Hepatocyte (in vitro differentiated cells): ENCODE measurements at places on chromosomes 12 and 14. TPM values are rescaled to one million over a fixed set of nuclear protein-coding genes. Genes with fewer than 3 reads are reported as not detected.
A peak's percentile ranks its signal among the peaks of the same experiment; 100 is the strongest.

DNA sequence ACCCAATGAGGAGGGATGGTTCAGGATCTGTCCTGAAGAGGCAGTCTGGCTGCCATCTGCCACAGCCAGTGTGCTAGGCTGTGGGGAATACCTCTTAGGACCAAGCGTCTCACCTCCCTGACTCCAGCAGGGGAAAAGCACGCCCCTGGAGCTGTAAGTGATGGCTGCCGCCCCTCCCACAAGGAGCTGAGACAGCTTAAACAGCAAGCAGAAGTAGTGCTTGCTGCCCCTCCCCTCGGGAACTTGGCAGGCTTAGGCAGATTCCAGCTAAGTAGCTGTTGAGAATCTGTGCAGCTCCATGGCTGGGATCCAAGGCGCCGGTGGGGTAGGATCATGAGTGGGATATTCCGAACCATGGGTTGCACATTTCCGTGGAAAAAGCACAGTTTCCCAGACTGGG lies 360.4 kb upstream of the MDGA2 start:
- no peak overlapping the region for H3K4me3 ChIP-seq
- H3K27me3 ChIP-seq, result no peaks in the 10 kb centered on the region
- no peaks in the 10 kb centered on the region for H3K36me3 ChIP-seq
- no peak for DNase-seq
- no peak overlapping the region for H3K27ac ChIP-seq
- H3K4me1 ChIP-seq, result no peaks in the 10 kb centered on the region

DNA sequence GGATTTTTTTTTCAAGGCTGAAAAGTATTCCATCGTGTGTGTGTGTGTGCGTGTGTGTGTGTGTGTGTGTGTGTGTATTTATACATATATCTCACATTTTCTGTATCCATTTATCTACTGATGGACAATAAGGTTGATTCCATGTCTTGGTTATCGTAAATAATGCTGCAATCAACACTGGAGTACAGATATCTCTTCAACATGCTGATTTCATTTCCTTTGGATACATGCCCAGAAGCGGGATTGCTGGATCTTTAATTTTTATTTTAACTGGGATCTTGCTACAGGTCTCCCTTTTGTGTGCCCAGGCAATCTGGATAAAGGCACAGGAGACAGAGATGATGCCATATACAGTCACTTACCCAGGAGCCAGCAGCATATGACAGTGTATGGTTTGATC lies 338.1 kb downstream of the SOX5 start:
- no peaks in the 10 kb centered on the region for H3K4me1 ChIP-seq
- no peak overlapping the region for H3K4me3 ChIP-seq
- no peaks in the 10 kb centered on the region for H3K27me3 ChIP-seq
- no peak for DNase-seq
- no peaks in the 10 kb centered on the region for H3K36me3 ChIP-seq

DNA sequence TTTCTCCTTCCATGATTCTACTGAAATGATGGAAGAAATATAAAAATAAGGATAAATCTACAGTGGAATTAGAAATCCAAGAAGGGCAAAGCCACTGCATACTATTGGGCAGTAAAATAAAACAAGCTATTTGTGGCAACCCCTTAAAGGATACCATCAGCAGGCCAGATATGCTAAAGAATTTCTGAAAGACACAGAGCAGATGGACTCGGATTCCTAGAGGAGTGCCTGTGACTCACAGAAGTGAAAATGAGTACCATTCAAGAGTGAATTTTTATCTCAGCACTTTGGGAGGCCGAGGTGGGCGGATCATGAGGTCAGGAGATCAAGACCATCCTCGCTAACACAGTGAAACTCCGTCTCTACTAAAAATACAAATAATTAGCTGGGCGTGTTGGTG lies 318.1 kb downstream of the LRIG3 start:
- no peak overlapping the region for H3K27ac ChIP-seq
- no peak overlapping the region for H3K4me3 ChIP-seq
- no peaks in the 10 kb centered on the region for H3K27me3 ChIP-seq
- no peak for DNase-seq
- H3K4me1 ChIP-seq, result no peaks in the 10 kb centered on the region

DNA sequence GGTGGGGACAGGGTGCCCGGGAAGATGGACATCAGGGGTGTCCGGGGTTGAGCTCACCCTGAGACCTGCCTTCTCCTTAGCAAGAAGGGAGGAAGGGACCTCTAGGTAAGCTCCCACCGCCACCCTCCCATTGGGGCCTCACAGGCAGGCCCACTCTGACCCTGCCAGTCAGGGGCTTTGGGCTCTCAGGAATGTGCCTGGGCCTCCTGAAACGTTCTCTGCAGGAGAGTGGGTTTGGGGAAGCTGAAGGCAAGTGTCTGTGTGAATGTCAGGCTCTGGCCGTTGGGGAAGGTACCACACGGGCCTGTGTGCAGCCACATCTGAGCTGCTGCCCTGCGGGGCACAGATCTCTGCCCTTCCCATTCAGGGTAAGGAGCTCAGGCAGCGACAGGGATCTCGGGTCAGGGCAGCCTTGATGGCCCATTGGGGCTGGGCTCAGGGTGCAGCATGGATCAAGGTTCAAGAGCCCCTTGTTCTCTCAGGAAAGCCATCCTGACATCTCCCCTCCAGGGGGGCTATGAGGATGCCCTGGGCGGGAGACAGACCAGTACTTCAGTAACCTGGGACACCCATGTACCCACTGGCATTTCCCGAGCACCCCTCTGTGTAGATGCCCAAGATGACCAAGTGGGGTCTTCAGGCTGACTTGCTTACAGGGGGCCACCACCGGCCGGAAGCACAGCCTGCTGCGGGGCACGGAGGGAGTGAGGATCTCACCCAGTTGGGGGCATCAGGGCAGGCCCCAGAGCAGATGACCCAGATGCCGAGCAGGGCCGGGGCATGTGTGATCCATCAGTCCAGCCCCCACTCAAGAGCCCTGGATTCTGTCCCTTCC lies 29.7 kb downstream of the FAM222A start:
- H3K4me3 ChIP-seq, result no peak overlapping the region
- H3K4me1 ChIP-seq, result peaks cover 30% of the 10 kb centered on the region
- peak overlapping the region; percentile 45 for H3K27ac ChIP-seq

GRCh38 chr12:28415755-28416154 lies 225.5 kb downstream of the CCDC91 start:
- no peak for DNase-seq
- no peak overlapping the region for H3K4me3 ChIP-seq
- H3K27ac ChIP-seq, result no peak overlapping the region
- no peaks in the 10 kb centered on the region for H3K4me1 ChIP-seq
- H3K27me3 ChIP-seq, result no peaks in the 10 kb centered on the region

DNA sequence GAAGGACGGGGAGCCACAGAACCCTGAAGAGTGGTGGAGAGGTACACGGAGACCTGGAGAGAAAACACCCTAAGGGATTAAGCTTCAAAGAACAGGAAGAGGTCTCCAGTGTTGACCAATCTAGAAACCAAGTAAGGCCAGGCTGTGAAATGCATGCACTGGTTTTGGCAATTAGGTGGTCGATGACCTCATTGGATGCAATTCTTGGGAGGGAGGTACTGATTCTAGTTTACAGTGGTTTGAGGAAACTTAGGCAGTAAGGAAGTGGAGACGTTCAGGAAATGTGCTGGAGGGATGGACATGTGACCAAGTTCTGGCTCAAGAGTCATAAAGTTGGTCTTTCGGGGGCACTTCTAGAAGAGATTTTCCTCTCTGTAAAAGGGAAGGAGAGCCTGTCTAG lies 91.3 kb upstream of the CEP83 start:
- no peak overlapping the region for H3K27ac ChIP-seq
- DNase-seq, result no peak
- no peak overlapping the region for H3K4me3 ChIP-seq
- H3K27me3 ChIP-seq, result no peaks in the 10 kb centered on the region
- H3K4me1 ChIP-seq, result no peaks in the 10 kb centered on the region

GRCh38 chr12:56801661-56802622 lies 38.8 kb downstream of the HSD17B6 start:
- DNase-seq, result no peak
- H3K4me1 ChIP-seq, result no peaks in the 10 kb centered on the region
- no peak overlapping the region for H3K4me3 ChIP-seq
- no peak overlapping the region for H3K27ac ChIP-seq
- no peaks in the 10 kb centered on the region for H3K27me3 ChIP-seq

DNA sequence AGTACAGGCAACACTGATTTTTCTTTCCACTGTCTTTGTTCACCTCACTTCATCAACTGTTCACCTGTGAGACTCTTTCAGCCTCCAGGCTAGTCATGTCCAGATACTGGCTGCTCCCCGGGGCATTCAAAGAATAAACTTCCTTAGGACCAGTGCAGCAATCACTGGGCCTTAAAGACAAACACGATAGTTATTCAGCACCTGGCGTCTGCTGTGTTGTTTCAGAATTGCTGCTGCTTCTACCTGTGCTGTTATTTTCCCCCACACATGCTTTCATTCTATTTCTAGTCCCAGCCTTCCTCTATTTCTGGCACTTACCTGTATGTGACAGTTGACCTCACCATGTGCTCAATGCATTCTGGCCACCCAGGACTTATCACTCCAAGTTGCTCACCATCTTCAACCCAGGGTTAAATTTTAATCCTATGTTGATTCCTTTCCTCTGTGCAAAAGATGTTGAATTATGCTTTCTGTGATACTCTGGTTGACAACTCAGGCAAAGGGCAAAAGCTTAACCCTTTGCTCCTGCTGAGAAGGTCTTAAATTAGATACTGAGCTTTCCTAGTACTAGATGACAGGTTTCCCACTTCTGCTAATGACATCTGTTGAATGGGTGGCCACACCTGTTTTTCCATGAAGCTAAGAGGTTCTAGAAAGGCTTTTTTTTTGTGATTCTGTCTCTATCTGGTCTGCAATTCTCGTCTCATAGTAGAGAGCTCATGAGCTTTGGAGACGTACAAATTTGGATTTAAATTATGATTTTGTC lies 41.4 kb downstream of the PTPRQ start:
- H3K27me3 ChIP-seq, result no peaks in the 10 kb centered on the region
- H3K36me3 ChIP-seq, result no peaks in the 10 kb centered on the region
- H3K4me3 ChIP-seq, result no peak overlapping the region

DNA sequence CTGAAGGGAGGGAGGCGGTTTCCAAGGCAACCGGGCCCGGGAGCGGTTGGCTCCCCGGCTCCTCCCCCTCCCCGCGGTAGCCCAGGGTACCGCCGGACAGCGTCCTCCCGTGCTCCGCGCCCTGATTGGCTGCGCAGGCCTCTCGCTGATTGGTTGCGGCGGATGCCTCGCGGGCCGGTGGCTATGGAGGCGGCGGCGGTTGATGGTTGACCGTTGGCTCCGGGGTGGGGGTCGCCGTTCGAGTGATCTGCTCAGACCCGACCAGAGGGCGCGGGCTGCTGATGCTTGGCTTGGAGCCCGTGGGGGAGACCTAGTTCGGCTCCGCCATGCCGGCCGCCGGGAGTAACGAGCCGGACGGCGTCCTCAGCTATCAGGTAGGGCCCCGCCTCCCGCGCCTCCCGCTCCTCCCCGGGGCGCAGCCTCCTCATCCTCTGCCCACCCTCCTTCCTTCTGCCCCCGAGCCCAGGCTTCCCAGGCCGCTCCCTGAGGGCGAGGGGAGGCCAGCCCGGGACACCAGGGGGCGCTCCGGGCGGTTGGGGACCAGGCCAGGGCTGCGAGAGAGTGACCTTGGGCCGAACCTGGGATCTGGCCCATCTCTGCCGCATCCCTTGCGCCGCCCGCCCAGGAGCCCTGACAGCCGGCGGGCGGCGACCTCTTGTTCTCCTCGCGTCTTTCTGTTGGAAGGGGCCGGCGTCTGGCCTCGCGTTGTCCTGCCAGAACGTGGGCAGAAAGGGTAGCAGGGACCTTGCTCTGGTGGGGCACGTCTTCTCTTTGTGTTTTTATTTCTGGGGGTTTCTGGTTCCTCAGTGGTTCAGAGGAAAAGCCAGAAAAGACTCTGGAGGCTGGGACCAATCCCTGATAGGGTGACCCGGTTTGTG lies at the start of gene SLC4A8:
SLC4A8 (plus strand) TSS at position 170 of the 878 bp plus-strand sequence; CDS start at position 327, 157 bp downstream.
- H3K36me3 ChIP-seq, result no peaks in the 10 kb centered on the region
- H3K27ac ChIP-seq, result no peak within 1 kb of the TSS
- peak; percentile 96 for DNase-seq
- H3K4me1 ChIP-seq, result no peaks in the 10 kb centered on the region

DNA sequence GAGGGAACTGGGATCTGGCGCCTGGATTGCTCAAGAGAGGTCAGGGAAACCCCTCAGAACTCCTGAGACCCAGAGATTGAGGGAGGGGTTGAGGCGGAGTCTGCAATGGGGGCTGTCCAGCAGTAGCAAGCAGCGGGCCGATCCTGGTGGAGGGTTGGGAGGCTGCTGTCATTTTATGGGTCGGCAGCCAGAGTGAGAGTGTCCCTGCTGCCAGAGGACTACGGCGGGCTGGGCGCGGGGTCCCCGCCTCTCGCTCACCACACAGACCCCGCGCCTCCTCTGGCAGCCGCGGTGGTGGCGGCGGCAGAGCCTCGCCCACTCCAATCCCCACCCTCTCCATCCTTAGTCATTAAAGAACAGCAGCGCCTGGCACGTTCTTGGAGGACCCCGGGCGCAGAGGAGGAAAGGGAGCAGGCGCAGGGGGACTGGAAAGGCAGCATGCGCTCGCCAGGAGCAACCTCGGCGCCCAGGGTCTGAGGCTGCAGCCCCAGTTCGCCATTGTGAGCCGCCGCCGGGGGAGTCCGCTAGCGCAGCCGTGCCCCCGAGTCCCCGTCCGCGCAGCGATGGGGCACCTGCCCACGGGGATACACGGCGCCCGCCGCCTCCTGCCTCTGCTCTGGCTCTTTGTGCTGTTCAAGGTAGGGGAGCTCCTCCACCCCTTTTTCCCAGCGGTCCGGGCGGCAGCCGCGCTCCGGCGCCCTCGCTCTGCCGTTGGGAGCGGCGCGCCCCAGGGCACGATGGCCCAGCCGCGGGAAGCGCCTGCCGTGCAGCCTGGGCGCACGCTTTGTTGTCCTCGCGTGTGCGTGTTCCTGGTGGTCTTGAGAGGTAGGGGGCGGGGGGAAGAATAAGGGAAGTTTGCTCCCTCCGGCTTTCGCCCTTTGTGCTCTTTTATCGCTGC lies at the start of gene PTPRO:
PTPRO (plus strand) TSS at position 345 of the 898 bp plus-strand sequence.
- H3K27me3 ChIP-seq, result peaks cover 72% of the 10 kb centered on the region
- no peaks in the 10 kb centered on the region for H3K4me1 ChIP-seq

GRCh38 chr14:84209031-84209430 lies 1320.9 kb upstream of the FLRT2 start:
- no peaks in the 10 kb centered on the region for H3K4me1 ChIP-seq
- H3K27ac ChIP-seq, result no peak overlapping the region
- H3K36me3 ChIP-seq, result no peaks in the 10 kb centered on the region

Gene TMEM63C
- total RNA-seq, result 4.9 and 5.1 TPM in 2 replicates

Gene FAIM2
- total RNA-seq, result 1.4 and 5.0 TPM in 2 replicates

Gene PFKM
- 45.6 and 49.1 TPM in 2 replicates for total RNA-seq

Gene ACSM4
- not detected in 2 replicates for total RNA-seq

Gene SIVA1
- 163 and 218 TPM in 2 replicates for total RNA-seq
